Stimulated activated naive CD8-positive, alpha-beta T cell treated with anti-CD3 and anti-CD28 coated beads, Interleukin-15, amount 100 ng/mL, for 72 hours (primary cell): ENCODE measurements at places on chromosomes 4 and X.

GRCh38 chr4:181608181-181608580 lies 635.0 kb upstream of the TENM3 start:
- no peak for DNase-seq

GRCh38 chrX:39759526-39760224 lies 338.1 kb downstream of the BCOR start:
- no peak for DNase-seq

DNA sequence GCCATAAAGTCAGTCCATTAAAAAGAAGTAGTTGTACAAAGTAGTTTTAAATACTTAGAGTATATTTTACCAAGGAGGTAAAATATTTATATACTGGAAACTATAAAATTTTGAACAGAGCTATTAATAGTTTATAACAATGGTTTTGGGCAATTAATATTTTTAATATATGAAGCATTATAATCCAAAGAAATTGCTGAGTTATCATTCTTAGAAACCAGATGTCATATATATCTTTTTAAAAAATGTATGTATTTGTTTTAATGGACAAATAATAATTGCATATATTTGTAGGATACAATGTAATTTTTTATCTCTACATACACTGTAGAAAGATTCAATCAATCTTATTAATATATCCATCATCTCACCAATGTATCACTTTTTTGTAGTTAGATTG lies 207.8 kb downstream of the CXXC4 start:
- DNase-seq, result no peak

GRCh38 chr4:137635601-137636000 lies 103.3 kb upstream of the PCDH18 start:
- DNase-seq, result no peak
